HL-60 (cell line): ENCODE measurements at places on chromosomes 2 and 18.

- DNase-seq: no peak
These were observed 23.5 kb downstream of the ROCK2 start for GRCh38 chr2:11320698-11321492.

- DNase-seq: no peak
These were observed 15.6 kb upstream of the ASAP2 start for GRCh38 chr2:9191041-9191481.

GRCh38 chr2:230796280-230796862, 68.4 kb upstream of the ITM2C start:
- DNase-seq: no peak

- no peak for DNase-seq
These were observed 60.3 kb upstream of the LYPD6B start for GRCh38 chr2:148978026-148978685.

DNA sequence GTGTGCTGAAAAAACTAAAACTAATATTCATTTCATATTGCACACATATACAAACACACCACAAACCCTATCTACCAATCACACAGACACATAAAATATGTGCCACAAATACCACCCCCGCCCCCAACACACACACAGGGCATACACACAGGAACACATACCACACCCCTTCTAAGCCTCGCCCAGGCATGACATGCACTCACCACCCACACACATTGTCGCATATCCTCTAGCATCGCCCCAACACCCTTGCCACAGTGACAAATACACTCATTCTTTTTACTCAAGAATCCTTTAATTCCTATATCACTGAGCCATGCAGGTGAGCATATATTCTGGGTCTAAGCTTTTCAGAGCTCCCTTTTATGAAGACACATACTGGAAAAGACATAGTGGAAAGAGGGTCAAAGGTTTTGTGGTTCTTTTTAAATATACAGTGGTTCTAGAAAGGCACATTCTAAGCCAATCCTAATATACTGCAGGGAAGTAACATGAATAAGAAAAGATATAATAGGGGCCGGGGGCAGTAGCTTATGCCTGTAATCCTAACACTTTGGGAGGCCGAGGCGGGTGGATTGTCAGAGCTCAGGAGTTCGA, 24.5 kb upstream of the LCLAT1 start:
- DNase-seq: no peak

DNA sequence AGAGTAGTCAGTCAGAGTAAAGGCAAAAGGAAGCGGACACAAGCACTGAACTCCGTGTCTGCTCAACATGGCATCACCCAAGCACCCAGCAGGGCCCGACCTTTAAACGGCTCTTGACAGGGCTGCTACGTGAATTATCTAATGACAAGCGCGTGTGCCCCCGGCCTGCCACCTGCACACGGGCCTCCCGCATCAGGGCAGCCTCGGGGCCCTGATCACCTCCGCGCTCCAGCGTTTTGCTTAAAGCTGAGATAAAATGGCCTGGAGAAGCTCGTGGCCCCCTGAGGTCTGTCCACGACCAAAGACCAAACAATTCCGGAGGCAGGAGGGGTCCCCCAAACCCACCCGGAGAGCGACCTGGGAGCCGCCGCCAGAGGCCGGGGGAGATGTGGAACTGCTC, 376 bp downstream of the NDUFA10 start:
- no peak for DNase-seq

GRCh38 chr2:2836343-2837070, 505.4 kb upstream of the MYT1L start:
- no peak for DNase-seq

DNA sequence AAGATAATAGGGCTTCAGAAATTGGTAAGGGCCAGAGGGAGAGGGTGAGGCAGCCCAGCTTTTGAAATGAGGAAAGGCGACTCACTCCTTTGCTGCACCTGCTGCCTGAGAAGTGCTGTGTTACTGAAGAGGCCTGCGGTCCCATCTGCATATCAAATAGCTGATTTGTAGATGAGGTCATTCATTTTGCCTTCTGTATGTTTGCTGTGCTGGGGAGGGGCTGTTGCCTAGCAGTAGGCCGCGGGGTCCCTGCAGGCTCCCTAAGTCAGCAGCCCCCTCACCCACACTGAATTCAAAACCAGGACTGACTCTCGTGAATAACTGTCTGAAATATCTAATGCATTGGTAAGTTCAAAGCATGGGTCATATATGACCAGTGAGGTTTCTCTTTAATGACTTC, 377.2 kb downstream of the SOX11 start:
- no peak for DNase-seq

- no peak for DNase-seq
These were observed 40.7 kb upstream of the C2orf66 start for GRCh38 chr2:196849895-196850294.

DNA sequence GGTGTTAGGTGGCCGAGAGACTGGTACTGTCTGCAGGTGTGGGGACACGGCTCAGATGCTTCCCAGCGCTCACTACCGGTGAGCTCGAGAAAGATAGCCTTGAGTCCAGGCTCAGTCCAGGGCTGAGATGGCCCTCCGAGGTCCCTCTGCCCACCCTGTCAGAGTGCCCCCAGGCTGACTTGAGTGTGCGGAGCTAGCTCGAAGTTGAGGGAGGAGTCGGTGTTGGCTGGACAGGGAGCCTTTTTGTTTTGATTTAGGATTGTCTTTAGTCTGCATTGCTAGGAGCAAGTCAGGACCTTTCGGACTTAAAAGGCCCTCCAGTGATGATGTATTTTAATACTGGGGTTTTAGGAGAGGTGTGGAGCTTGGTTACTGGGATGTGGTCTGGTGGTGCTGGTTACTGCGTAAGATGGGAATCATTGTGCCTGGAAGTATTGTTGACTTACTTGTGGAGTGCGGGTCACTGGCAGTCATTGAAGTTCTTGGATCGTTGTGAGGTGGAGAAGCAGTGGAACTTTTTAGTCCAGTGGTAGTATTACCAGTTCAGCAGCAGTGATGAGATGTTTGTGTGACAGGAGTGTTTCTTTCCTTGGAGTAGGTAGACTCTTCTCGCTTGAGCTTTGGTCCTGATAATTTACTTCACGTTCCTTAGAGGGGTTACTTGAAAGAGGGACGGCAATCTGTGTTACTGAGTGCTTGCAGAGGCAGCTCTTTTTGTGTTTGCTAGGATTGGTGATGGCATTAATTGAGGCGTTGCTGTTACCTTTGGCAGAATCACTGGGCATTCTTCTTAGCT, 633 bp downstream of the KIAA1328 start:
- no peak for DNase-seq

GRCh38 chr2:72539071-72539552, 286.7 kb downstream of the EXOC6B start:
- no peak for DNase-seq

DNA sequence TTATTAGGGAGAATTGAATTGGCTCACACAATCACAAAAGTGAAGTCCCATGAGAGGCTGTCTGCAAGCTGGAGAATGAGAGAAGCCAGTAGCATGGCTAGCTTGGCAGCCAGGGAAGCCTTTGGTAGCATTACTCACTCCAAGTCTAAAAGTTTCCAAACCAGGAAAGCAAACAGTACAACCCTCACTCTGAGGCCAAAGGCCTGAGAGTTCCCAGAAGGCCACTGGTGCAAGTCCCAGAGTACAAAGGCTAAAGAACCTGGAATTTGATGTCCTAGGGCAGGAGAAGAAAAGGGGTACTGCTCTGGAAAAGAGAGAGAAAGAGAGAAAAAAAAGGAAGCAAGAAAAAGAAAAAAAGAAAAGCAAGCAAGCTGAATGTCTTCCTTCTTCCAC, 318.2 kb downstream of the RND3 start:
- no peak for DNase-seq

DNA sequence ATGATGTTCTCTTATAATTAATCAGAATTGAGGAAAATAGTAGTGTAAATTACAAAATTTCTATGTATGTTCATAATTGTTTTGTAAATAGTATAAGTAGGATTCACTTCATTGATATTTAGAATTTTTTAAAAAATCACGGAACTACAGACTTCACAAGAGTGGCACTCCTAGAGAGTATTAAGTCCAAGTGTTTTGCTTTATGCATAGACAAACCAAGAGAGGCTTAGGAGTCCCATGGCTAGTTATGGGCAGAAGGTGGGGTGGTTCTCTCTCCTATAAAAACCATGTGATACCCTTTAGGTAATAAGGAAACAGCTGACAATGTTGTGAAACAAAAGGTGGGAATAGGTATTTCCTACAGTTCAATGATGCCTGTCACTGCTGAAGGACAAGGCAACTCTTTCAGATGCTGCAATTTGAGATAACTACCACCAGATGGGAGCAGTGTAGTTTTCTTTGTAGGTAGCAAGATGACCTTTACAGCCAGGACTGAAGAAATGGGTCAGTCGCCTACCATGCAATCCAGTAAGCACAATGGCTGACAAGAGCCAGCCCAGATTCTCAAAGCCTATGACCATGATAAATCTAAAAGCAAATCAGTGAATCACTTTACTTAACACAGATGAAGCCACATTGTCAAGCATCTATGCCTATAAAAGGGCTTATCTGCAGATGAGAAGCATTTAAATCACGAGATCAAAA, 83.9 kb downstream of the AAK1 start:
- peak; percentile 50 for DNase-seq

DNA sequence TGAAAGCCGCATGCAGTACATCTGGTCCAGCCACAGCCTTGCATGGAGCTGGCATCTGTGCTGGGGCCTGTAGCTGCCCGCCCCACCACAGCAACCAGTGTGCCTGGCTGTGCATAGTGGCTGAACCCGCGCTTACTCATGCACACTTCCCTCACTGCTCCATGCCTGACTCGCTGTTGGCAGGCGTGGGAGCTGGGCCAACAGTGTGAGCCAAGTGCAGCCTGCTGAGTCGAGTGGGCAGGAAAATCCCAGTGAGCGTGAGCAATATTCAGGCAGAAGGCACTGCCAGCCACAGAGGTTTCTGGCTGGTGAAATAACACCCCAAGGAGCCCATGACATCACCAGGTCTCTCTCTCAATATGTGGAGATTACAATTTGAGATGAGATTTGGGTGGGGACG, 1674.1 kb upstream of the TMEFF2 start:
- DNase-seq: no peak

GRCh38 chr2:218990612-218991011, 2.6 kb downstream of the CRYBA2 start:
- DNase-seq: no peak

- peak; percentile 63 for DNase-seq
These were observed 60.8 kb downstream of the EMILIN2 start for GRCh38 chr18:2907550-2908135.

GRCh38 chr2:240410808-240411207, 24.7 kb upstream of the GPC1 start:
- DNase-seq: no peak

DNA sequence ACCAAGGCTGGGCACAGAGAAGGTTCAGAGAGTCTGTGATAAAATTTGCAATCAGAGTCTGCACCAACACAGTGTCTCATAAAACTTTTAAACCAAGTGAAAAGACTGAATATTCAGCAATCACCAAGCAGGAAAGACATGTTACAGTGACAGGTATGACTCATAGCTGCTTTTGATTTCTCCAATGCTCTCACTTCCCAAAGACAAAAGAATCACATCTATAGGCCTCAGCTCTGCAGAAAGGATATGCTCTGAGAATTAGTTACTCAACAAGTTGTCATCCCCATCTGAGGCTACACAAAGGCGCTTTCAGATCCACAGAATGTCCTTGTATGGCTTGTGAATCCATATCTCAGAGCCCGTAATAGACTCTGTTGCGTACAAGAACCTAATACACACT, 92.5 kb downstream of the KCNF1 start:
- no peak for DNase-seq

GRCh38 chr2:31337860-31338259, 76.7 kb downstream of the XDH start:
- DNase-seq: no peak

DNA sequence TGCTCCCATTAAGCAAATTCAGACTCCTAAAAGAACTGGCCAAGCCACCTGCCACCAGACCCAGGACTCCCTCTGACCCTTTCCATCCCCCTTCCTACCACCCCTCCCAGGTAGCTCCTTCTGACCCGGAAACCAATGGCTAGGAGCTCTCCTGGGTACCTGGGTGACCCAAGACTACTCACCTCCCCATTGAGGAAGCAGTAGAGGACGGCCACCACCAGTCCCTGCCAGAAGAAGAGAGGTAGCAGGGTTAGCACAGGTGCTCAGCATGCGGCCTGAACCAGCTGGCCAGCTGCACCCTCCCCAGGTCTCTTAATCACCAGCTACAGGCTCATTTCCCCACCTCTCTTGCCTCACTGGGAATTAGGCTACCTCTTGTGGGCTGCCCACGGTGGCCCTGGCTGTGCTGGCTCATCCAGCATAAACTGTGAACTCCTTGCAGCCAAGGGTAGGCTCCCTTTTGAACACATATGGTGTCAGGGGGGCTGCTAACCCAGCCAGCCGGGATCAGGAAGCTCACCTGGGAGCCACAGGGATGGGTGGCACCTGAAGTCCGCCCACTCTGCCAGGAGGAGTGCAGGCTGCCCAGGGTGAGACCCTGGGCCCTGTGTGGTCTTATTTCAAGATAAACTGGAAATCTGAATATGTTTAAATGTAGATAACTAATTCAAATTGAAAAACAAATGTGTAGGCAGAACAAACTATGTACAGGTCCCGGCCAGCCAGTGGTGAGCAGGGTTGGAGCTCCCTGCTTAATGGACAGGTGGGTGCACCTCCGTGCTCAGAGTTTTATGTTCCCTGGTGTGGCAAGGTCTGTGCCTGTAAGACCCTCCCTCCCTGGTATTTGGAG, 9.9 kb downstream of the TMEM37 start:
- DNase-seq: no peak

DNA sequence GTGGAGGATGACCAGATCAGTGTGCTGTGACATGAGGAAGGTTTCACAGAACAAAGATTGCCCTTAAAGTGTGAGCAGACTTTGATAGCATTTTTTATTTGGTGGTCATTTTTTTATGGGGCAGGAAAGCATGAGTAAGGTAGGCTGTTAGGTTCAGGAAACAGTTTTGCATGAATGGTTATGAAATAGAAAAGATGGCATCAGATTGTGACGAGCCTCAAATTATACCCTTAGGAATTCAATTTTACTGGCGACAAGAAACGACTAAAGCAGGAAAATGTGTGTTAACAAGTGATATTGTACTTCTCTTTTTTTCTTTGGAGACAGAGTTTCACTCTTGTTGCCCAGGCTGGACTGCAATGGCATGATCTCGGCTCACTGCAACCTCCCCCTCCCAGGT, 44.7 kb downstream of the PIK3C3 start:
- DNase-seq: no peak

- DNase-seq: peak; percentile 56
These were observed 263.2 kb downstream of the CYP26B1 start for GRCh38 chr2:71884303-71885042.

DNA sequence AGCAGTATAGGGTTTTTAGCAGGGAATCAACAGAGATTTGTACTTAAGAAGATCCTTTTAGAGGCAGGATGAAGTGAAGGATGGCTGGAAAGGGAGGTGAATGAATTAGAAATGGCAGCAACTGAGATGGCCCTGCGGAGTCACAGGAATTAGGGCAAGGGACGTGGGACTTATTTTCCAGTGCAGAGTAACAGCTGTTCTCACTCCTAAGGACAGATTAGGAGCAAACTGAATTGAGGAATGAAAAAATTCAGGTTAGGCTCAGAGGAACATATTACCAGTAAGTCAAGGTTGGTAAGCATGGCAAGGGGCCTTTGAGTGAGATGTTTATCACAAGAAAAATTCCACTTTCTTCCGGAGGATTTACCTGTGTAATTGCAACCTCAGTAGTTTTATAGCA, 34.4 kb downstream of the COL4A3 start:
- no peak for DNase-seq
